Activated CD4-positive, CD25-positive, alpha-beta regulatory T cell treated with anti-CD3 and anti-CD28 coated beads, Interleukin-2, amount 50 U/mL, for 16 hours (primary cell): ENCODE measurements at places on chromosomes 12 and 14.

GRCh38 chr12:112868459-112869041 is 38.2 kb upstream of the OAS1 start:
- DNase-seq, result no peak

GRCh38 chr12:113776536-113776935 is 189.6 kb downstream of the RBM19 start:
- no peak for DNase-seq

- no peak for DNase-seq
Measured at GRCh38 chr12:108597559-108598471, at the start of gene TMEM119. Gene TMEM119 (minus strand): TSS chr12:108598084. CDS start chr12:108592383, 5,701 bp downstream.

DNA sequence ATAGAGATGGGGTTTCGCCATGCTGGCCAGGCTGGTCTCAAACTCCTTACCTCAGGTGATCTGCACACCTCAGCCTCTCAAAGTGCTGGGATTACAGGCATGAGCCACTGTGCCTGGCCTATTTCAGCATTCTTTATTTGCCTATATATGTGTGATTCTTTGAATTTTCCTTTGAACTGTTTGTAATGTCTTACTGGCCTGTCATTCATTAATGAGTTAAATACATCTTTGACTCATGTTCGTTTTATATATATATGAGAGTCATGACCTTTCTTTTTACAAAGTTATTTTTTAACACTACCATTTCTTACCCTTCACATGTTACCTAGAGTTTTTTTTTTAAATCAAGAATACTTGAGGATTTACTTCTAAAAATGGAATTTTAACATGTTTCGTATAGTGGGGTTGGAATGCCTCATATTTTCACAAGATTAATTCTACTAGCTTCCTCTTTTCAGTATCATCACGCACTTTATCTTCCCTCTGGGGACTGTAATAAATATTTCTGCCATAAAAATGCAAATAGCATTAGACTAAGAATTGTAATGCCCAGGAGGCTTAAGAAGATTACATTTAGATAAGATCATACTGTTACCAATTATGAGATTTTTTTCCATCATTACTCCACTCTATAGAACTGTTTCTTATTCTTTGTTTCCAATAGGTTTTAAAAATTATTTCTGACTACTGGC is 66.7 kb downstream of the NTN4 start:
- DNase-seq, result no peak

GRCh38 chr12:49505672-49506071 is 33.2 kb upstream of the KCNH3 start:
- no peak for DNase-seq

- no peak for DNase-seq
Measured at GRCh38 chr12:132535019-132535418, 45.1 kb downstream of the FBRSL1 start.
